Right lung (tissue), 10 donors: ENCODE measurements at places on chromosomes 1 and 21. TPM values are rescaled to one million over a fixed set of nuclear protein-coding genes. Genes with fewer than 3 reads are reported as not detected.

The CHODL gene
- 2.4 TPM for polyA plus RNA-seq

GRCh38 chr1:65090406-65090805 is 57.6 kb upstream of the AK4 start:
- no peak for DNase-seq

The UBE2G2 gene
- 120 TPM for polyA plus RNA-seq

DNA sequence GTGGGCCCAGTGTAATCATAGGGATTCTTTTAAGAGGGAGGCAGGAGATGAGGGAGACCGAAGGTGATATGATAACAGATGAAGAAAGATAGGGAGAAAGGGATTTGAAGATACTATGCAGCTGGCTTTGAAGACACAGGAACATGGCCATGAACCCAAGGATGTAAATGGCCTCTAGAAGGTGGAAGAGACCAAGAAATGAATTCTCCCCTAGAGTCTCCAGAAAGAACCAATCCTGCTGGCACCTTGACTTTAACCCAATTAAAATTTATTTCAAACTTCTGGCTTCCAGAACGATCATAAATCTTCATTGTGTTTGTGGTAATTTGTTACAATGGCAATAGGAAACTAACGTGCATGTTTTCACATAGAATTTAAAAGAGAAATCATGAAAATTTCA is 95.0 kb upstream of the GORAB start:
- DNase-seq: no peak

DNA sequence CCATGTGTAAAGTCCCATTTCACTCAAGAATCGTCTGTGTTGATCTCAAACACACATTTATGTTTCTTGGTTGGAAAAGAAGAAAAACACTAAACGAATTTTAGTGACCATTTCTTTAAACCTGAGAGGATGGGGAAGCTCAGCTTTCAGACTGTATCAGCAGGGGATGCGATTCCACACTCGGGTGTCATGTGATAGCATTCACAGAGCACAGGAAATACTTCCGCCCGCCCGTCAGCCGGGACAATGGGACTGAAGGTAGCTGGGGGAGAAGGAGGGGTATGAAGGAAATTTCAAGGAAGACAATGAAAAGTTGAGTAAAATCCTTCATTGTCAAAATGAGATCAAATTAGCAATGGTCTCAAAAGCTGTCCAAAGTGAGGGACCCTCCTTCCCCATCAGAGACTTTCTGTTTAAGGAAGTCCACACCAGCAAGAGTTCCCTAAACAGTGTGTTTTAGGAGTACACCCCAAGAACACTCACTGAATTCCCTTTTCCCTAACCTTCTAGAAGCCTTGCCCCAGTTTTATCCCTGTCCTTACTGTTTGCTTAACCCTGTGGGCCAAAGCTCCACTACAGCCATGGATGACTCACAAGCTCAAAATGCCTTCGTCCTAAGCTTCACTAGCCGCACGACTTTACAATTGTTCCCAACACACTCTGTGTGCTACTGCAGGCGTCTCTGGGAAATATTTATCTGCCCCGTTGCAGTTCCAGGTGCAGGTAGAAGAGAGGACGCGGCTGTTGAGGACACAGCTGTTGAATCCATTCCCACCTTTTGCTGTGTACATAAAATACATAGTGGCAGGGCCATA is 51.4 kb upstream of the SIM2 start:
- DNase-seq: no peak

DNA sequence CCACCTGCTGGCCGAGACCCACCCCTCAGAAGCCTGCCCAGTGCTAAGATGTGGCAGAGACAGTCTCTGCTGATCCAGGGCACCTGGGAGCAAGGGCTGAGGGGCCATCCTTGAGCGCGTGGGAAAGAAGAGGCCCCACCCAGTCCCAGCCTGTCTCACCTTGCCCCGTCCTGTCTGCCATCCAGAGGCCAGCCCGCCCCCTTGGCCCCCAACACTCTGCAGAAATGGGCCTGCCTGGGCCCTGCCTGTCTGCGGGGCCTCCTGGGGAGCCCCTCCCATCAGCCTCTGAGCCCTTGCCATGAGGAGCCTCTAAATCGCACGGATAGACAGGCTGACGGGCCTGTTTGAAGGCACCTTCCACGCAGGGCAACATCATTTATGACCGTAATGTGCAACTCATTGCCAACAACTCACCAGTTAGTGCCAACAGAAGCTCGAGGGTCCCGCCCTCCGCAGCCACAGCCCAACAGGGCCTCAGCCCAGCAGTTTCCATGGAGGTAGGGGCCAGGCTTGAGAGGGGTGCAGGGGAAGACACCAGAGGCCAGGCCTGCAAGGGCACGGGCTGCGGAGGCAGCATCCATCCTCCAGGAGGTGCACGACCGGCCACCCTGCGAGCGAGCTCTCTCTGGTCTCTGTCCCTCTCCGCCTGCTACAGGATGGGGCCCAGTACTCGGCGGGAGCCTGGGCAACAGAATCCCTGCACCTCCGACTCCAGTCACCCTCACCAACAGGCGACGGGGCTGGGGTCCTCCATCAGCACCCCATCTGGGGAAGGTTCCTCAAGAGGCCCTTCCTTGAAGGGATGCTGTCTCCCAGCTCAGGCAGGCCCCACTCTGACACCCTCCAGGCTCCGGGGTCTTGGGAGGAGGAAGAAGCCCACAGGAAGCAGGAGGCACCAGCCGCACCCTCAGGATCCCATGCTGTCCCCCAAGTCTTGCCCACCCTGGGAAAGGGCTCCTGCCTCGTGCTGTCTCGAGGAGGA is 78.0 kb downstream of the MEGF6 start:
- no peak for DNase-seq

- DNase-seq: no peak
Observed at GRCh38 chr1:244113532-244114320, 62.6 kb downstream of the ZBTB18 start.

GRCh38 chr1:29548091-29548490 is 311.8 kb downstream of the PTPRU start:
- no peak for DNase-seq

DNA sequence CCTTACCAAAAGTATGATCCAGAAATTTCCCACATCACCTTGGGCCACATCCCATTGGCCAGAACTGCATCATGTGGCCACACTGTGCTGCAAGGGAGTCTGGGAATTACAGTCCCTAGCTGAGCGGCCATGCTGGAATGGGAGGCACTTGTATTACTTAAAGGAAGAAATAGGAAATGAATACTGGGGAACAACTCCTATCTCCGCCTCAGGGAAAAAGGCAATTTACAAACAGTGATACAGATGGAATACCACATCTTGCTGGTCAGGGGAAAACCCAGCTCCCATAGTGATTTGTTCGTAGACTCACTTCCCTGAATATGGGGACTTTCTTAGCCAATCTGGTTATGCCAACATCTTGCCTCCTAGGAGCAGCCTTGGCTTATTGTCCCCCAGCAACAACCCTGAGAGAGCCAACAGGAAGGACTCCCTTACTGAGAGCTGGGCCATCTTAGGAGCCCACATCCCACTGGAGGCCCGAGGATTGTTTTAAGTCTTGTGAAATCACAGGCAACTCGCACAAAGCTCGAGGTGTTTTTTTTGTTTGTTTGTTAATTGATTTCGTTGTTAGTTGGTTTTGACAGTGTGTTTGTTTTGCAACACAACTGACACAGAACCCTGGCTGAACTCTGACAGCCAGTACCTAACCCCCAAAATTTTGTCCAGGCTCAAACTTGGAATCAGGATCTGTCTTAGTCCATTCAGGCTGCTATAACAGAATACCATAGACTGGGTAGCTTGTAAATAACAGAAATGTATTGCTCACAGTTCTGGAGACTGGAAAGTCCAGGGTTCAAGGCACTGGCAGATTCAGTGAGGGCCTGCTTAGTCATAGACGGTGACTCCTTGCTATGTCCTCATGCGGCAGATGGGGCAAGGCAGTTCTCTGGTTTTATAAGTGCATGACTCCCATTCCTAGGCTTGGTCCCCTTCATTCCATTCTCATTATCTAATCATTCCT is 14.9 kb downstream of the CDA start:
- no peak for DNase-seq

The NMNAT2 gene
- 1.2 TPM for polyA plus RNA-seq

The PRAMEF4 gene
- not detected for polyA plus RNA-seq

DNA sequence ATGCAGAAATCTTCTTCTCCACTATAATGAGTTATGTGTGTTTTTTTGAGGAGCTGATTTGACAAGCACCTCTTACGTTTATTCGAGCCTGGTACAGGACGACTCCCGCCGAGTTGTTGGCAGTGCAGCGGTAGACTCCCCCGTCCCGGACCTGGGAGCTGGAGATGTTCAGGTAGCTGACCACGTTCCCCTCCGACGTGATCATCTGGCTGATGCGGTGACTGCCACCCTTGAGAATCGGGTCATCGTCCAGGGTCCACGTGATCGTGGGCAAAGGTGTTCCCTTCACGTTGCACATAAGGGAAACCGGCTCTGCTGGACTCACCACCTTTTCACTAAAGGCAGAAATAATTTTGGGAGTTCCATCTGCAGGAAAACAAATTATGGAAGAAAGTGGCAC is 471.8 kb downstream of the PCP4 start:
- DNase-seq: no peak

The FAM110D gene
- 1.2 TPM for polyA plus RNA-seq

DNA sequence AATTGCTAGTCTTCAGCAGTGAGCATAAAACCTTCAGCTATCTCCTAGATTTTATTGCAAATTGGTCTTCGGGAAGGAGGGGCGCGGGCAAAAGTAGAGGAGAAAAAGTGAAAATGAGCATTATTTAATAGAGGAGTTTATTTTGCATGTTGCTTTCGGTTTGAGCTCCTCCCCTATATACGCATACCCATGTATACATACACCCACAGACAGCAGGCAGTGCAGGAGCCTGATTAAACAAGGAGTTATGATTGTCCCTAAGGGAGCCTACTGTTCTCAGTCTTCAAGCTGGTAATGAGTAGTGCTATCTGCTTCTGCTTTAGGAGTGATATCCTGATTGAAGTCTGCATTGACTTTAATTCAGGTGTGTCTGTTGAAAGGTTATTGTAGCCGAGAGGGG is 133.8 kb downstream of the SPATA46 start:
- DNase-seq: no peak

DNA sequence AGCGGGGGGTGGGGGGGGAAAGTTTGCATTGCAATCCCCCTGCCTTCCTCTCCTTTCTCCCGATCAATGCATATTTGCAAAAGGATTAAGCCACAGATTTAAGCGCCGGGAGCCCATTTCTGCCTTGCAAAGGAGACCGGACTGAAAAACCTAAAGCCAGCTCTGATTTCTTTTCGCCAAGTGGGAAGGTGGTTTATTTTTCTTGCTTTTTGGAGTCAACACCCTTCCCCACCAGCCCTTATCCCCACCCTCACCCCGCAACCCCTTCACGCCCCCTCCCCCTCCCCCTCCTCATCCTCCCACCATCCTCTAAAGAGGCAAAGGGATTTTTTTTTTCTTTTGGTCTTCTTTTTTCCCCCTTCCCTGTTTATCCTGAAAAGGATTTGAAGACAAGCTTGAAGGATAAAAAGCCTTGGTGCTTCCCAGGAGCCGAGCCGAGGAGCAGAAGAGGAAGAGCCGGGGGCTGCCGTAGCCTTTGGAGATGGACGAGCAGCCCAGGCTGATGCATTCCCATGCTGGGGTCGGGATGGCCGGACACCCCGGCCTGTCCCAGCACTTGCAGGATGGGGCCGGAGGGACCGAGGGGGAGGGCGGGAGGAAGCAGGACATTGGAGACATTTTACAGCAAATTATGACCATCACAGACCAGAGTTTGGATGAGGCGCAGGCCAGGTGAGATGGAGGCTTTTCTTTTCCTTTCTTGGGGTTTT is 513 bp downstream of the PBX1 start:
- peak; percentile 34 for DNase-seq

DNA sequence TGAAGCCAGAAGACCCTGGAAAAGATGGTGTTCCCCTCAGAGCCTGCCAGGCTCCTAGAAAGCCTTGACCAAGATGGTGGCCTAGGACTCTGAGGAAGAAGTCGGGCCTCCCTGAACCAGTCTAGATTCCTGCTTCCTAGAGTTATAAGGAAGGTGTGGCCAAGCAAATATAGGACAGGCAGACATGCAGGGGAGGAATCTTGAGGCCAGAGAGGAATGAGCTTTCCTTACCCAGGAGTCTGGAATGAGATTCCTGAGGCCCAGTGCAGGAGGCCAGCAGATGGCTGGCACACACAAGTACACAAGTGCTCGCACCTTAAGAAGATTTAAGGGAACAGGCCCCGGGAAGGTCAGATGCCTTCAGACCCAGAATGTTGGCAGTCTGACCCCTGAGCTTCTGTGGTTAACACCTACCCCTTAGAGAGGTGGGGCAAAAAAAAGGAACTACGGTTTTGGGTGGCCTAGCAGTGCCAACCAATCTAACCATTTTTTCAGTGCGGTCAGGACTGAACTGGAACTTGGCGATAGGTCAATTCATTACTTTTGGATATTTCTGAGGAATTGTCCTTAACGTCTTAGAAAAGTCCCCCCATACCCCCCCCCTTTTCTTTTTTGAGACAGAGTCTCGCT is 73.3 kb downstream of the MDM4 start:
- no peak for DNase-seq

DNA sequence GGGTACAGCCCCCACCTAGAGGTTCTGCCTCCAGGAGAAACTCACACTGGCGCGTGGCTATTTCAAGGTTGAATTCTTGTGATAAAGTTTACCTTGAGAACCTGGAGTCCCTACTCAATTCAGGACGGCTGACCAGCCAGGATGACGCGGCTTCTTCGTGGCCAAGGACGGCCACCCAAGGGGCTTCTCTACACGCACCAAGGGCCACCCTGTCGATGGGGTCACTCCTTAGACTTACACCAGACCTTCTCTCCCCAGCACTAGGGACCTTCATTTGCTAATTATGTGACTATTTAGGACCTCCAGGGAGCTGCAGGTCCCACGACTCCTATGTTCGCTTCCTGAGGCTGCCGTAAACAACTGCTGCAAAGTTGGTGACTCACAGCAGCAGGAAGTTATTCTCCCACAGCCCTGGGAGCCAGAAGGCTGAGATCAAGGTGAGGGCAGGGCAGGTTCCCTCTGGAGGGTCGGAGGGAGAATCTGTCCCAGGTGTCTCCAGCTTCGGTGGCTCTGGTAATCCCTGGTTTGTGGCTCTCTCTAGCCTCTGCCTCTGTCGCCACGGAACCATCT is 135.9 kb downstream of the NPHP4 start:
- DNase-seq: no peak

The UTS2 gene
- polyA plus RNA-seq: 0.10 TPM

DNA sequence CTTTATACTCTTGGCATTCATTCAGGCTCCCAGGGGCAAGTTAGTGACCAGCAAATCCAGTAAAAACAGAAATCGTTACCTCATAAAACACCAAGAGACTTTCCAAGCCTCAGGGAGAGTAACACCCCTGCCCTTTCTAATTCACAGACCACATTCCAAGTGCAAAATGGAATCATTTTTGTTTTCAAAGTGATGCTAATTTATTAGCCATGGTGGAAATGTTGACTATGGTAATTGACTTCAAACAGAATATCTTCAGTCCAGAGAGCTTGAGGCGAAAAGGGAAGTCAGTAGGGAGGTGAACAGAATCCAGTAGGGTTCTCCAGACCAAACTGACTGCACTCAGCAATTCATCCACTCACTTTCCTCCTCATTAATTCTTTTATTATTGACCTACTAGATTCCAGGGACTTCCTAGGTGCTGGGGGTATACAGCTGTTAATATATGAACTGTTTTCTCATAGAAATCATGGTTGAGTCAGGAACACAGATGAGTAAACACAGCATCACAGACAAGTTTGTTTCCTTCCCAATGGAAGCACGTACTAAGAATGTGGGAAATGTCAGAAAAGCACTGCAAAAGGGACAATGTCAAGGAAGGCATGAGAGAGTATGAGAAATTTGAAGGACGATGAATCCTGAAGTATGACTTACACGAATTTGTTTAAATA is 388.5 kb upstream of the C1orf87 start:
- no peak for DNase-seq

- no peak for DNase-seq
Observed at GRCh38 chr1:1806890-1807289, 28.6 kb upstream of the NADK start.

The FAM43B gene
- polyA plus RNA-seq: 1.3 TPM

The FNBP1L gene
- 123 TPM for polyA plus RNA-seq
